Glutamatergic neuron (in vitro differentiated cells): ENCODE measurements at places on chromosomes 2 and 18. TPM values are rescaled to one million over a fixed set of nuclear protein-coding genes. Genes with fewer than 3 reads are reported as not detected.

The KIAA2012 gene
- not detected for total RNA-seq

The RAB17 gene
- total RNA-seq = not detected

The PLEK gene
- total RNA-seq = not detected

The ZBTB7C gene
- total RNA-seq = 10.6 TPM

- no peak overlapping the region for H3K4me3 ChIP-seq
- no peak for DNase-seq
- H3K27ac ChIP-seq = no peak overlapping the region
- no peaks in the 10 kb centered on the region for H3K36me3 ChIP-seq
- H3K27me3 ChIP-seq = no peaks in the 10 kb centered on the region
These were observed 142.5 kb upstream of the L3MBTL4 start for GRCh38 chr18:6557057-6557769.

- H3K4me3 ChIP-seq = no peak overlapping the region
- no peaks in the 10 kb centered on the region for H3K36me3 ChIP-seq
- peaks cover 43% of the 10 kb centered on the region for H3K4me1 ChIP-seq
- H3K27me3 ChIP-seq = no peaks in the 10 kb centered on the region
- no peak for DNase-seq
- H3K27ac ChIP-seq = peak overlapping the region; percentile 53
These were observed 300.1 kb upstream of the NXPH2 start for GRCh38 chr2:139080244-139080643.

DNA sequence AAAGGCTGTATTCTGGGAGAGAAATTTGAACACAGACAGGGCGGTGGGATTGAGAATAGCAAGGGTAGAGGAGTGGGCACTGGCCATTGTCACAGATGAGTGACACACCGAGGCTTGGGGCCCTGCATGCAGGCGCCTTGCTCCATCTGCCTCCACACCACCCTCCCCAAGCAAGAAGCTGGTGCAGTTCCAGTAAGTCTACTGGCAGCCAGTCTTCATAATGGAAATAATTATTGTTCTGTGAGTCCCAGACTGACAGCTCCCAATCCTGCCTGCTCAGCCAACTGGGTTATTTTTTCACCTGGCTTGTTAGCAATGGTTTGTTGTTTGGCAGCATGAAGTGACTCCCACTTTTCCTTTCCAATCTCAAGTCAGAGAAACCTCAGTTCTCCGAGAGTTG is 13.0 kb downstream of the TTC32 start:
- no peaks in the 10 kb centered on the region for H3K36me3 ChIP-seq
- H3K27ac ChIP-seq = no peak overlapping the region
- peaks cover 2% of the 10 kb centered on the region for H3K27me3 ChIP-seq

- H3K4me1 ChIP-seq = peaks cover 3% of the 10 kb centered on the region
- no peaks in the 10 kb centered on the region for H3K36me3 ChIP-seq
- no peak overlapping the region for H3K27ac ChIP-seq
These were observed 1202.5 kb downstream of the DSC3 start for GRCh38 chr18:29840089-29840488.

DNA sequence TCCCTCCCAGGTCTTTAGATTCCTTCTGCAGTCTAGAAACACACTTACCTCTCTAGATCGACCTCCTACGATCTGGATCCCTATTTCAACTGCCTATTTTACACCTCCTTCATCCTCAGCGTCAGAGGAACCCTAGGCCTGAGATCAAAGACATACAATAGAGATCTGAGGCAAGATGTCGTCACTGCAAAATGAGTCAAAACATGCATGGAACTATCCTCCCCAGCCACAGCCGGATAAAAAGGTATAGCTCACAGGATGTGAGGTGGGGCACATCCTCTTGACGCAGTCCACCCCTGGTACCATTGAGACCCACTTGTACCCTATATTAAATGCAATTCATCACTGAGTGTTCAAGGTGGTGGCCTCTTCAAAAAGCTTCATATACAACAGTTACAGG is 63.7 kb upstream of the DNAJC10 start:
- no peaks in the 10 kb centered on the region for H3K27me3 ChIP-seq
- no peak overlapping the region for H3K4me3 ChIP-seq
- no peak for DNase-seq
- H3K4me1 ChIP-seq = no peaks in the 10 kb centered on the region
